Stimulated activated CD4-positive, alpha-beta T cell treated with anti-CD3 and anti-CD28 coated beads, Interleukin-12 subunit alpha, Interleukin-12 subunit beta, amount 100 ng/mL, for 4 hours (primary cell): ENCODE measurements at places on chromosomes 3 and 15.

GRCh38 chr3:143507735-143508580 lies 340.3 kb downstream of the SLC9A9 start:
- no peak for DNase-seq

DNA sequence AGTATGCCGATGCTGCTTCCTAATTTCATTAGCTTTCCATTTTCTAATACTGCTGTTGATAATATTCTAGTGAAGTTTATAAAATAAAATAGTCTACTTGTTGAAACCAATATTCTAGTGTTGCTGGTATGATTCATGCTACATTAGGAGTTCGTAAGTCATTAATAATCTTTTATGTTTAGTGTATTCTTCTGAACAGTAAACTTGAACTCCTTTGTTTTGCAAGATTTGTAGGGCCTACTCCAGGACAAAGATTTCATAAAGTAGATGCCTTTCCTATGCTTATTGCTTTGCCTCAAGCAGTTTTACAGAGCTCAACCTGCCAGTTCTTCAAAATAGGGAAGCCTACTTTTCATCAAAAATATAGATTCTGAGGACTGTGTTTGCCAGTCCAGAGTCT lies 111.5 kb downstream of the RSRC1 start:
- DNase-seq = no peak

DNA sequence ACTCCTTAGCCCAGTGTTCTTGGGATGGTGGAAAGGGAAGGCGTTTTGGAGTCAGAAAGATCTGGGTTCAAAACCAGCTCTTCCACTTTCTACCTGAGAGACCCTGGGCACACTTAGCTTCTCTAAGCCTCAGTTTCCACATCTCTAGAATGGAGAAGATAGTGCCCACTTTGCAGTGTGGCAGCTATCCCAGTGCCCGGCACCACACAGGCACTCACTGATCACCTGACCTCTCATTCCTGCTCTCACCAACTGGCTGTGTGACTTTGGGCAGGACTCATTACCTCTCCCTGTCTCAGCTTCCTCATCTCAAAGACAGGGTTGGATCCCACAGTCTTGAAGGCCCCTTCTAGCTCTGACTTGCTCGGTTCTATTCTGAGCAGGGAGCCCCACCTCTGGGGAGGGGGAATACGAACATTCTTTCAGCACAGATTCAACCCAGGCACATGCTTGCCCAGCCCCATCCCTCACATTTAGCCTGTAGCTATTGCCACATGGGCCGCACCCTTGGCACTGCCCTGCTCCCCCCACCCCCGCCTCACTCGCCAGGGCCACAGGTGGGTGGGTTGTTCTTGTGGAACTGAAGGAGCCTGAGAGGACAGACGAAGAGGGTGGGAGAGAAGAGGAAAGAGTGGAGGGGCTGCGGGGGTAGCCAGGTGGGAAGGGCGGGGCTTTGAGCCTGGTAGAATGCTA lies 39.2 kb downstream of the EPHB3 start:
- no peak for DNase-seq

DNA sequence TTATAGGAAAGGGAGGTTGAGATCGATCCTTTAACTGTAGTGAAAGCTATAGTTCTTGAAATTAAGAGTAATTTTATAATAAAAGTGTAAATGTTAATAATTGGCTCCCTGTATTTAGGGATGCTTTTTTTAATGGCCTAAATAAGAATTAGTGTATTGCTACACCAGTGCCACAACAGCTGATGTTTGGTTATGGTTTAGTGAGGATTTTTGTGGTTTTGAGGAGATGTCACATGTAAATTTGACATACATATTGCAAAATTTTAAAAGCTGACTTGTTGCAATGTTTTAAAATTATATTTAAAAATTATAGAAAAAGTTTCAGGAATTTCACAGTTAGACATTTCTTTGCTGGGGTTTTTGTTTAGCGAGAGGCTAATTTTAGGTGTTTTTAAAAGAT lies 3.9 kb downstream of the TSC22D2 start:
- no peak for DNase-seq

GRCh38 chr15:92116330-92116729 lies 262.8 kb downstream of the SLCO3A1 start:
- no peak for DNase-seq

- DNase-seq = no peak
These were observed 17.9 kb upstream of the SQOR start for GRCh38 chr15:45616901-45617323.

- DNase-seq = no peak
These were observed 8.4 kb downstream of the TMEM40 start for GRCh38 chr3:12750658-12751071.

- no peak for DNase-seq
These were observed 15.1 kb downstream of the EIF1B start for GRCh38 chr3:40324621-40325020.

GRCh38 chr15:54618120-54618519 lies 578.6 kb downstream of the RSL24D1 start:
- no peak for DNase-seq

GRCh38 chr3:186154641-186155040 lies 45.8 kb upstream of the ETV5 start:
- DNase-seq = no peak

DNA sequence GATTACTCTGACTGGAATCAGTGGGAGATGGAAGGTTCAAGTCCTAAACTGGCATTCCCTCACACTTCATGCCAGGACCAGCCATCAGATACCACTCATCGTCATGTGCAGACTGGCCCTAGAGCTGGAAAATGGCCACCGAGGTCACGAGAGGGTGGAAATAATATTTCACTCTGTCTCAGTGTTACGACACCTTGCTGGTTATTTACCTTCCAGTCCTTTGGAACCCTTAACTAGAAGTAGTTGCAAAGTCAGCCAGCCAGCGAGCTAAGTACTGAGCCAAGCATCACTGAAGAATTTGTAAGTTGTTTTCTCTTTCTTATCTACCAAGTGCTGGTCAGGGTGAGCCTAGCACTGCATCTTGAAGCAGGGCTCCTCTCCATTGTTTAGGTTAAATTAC lies 309.9 kb upstream of the RASGRP1 start:
- DNase-seq = no peak

DNA sequence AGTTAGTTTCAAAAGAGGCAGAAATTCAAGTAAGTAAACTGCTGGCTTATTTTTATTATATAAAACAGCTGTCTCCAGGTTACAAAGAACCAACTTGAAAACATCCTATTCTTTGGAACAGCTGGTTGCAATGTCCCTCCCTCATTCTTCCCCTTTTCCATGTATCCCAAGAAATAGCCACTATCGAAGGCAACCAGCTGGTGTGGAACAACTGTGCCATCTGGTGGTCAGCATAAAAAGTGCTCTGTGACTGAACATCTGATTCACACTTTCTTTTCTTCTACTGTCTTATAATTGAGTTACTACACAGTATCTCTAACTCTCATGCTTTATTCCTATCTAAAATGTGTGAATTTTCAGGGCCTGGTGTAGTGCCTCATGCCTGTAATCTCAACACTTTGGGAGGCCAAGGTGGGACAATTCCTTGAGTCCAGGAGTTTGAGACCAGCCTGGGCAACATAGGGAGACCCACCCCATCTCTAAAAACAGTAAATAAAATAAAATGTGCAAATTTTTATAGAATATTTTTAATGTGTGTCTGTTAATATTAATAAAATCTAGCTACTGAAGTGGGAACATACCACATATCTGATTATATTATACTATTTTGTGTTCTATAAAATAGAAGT lies 9.6 kb downstream of the OSBPL11 start:
- DNase-seq = peak; percentile 28

GRCh38 chr3:188185717-188186251 lies 31.8 kb downstream of the LPP start:
- DNase-seq = no peak

GRCh38 chr3:56302417-56302816 lies 165.8 kb downstream of the ERC2 start:
- no peak for DNase-seq

DNA sequence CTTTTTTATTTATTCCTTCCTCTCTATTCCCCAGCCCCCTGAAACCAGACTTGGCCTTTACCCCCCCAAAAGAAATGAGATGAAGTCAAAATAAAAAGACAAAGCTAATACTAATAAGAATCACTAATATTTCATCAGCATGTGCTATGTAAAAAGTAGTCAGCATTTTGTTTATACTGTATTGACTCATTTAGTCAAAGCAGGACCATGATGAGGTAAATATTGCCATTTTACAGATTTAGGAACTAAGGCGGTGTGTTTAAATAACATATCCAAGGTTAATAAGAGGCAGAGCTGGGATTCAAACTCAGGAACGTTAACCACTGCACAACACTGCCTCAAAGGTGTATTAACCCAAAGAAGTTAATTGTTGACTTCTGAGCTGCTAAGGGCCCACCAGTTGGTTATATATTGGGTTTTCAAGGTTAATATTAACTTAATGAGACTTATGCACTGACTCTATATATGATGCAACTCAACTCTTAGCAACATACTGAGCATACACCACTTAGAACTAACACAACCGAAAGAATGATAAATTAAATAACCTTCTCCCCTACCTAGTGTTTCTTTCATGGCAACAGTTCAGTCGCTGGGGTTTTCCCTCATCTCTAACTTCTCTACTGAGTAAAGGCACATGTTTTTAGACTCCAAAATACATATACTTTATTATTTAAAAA lies 34.7 kb downstream of the FOXP1 start:
- no peak for DNase-seq

DNA sequence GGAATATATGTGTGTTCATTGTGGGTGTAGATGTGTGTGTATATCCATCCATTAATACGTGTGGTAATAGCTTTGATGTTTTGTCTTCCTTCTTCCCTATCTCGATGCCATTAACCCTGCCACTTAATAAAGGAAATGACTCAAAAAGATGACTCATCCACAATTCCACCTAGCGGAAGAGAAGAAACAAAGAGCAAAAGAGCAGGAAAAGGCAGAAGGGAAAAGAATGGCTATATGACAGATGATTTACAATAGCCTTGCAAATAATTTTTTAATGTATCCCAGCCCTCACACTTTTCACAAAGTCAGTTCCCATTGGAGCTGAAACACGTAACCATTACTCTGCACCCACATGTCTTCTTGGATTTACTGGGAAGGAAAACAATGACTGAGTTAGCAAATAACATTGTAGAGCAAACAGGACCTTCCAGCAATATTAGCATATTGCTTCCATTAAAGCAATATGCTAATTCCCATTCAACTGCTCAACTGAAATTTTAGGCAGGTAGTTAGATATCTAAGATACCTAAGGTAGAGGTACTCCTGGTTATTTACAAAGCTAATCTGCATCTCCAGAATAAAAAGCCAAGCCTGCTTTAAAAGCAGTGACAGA lies 197.2 kb downstream of the KCNAB1 start:
- DNase-seq = no peak

- no peak for DNase-seq
These were observed 334.8 kb downstream of the OCA2 start for GRCh38 chr15:27764339-27764738.

DNA sequence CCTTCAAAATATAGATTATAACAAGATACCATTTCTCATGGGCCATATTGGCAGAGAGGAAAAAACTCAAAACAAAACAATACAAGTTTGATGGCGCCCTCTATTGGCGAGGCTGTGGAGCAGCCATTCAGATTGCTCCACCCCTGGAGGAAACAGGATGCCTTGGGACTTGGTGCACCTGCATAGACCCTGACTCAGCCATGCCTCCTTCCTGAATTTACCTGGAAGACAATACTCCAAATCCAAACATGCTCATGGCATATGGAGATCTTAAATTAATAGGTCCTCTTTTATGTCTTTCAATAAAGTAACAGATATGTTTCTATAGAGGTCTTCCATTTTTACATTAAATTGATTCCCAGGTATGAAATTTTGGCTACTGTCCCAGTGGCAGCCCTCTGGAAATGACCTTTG lies 90.0 kb downstream of the APBA2 start:
- DNase-seq = peak; percentile 60

- DNase-seq = no peak
These were observed 202.3 kb downstream of the NEK10 start for GRCh38 chr3:27166888-27167287.

- DNase-seq = no peak
These were observed 87.2 kb upstream of the PEX5L start for GRCh38 chr3:180123928-180124327.

DNA sequence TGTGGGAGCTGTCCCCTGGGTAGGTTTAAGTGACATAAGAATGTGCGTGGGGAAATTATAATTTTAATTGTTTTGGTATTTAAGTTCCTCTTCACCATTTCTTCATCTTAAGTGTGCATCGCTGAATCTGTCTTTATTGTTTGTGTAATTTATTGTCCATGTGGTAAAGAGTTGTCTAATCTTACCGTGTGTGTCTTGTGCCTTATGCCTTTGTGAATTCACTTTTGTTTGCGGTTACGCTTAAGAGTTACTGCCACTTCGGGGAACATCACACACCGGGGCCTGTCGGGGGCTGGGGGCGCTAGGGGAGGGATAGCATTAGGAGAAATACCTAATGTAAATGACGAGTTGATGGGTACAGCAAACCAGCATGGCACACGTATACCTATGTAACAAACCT lies 767 bp downstream of the WDR48 start:
- DNase-seq = no peak

DNA sequence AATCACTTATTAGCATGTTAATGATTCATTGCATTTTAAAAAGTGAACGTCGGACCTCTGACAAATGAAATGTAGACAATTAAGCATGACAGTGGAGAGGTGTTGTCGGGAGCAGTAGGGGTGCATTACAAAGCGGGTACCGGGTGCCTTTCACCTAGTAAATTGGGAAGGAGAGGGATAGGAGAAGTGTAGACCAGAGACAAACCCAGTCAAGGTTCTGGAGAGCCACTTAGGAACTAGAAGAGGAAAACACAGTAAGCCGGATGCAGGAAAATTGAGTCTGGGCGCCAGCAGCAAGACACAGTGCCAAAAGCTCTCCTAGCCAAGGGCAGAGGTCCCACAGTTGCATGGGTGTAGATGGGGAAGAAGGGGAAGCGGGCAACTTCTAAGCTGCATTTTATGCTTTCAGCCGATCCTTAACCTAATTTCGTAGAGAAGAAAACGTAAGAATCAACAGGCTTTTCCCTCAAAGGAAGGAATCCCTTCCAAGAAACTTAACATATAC lies 3.1 kb upstream of the CERS3 start:
- DNase-seq = no peak

GRCh38 chr3:170572665-170573253 lies 13.1 kb downstream of the SLC7A14 start:
- DNase-seq = no peak

DNA sequence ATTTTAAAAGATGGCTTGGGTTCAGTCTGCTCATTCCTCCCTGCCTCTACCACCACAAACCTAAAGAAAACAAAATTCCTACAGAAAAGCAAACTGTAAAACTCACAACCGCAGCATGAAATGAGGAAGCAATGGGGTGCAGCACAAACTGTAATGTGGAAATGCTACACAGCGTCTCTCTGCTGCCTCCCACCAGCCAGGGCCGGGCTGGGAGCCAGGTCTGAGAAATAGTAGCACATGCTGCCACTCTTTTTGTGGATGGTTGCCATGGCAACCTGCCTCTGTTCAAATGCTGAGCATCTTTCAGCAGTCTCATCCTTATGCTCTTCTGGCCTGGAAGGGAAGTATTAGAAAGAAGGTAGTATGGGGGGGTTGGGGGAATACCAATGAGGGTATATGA lies 55.4 kb downstream of the EOMES start:
- DNase-seq = no peak

- DNase-seq = no peak
These were observed 152.0 kb downstream of the OPA1 start for GRCh38 chr3:193744822-193745684.

GRCh38 chr15:39549912-39550311 lies 31.0 kb upstream of the THBS1 start:
- DNase-seq = no peak

GRCh38 chr3:61353382-61353781 lies 102.1 kb upstream of the FHIT start:
- no peak for DNase-seq

- no peak for DNase-seq
These were observed 83.1 kb upstream of the VEPH1 start for GRCh38 chr3:157586293-157586692.
